ENCODE measurements at places on chromosomes 7 and 10. TPM values are rescaled to one million over a fixed set of nuclear protein-coding genes. Genes with fewer than 3 reads are reported as not detected.

Gene C10orf62
- total RNA-seq, result not detected

Gene ADCYAP1R1
- total RNA-seq, result 9.5 TPM

Gene ZNF804B
- 0.07 TPM for total RNA-seq

Gene SBDS
- 71.8 TPM for total RNA-seq

Gene RNF133
- total RNA-seq, result 3.8 TPM

Gene SAMD8
- total RNA-seq, result 25.4 TPM

Gene THNSL1
- 4.7 TPM for total RNA-seq

Gene MCM10
- not detected for total RNA-seq

Gene NPC1L1
- total RNA-seq, result not detected

Gene PITRM1
- total RNA-seq, result 45.9 TPM

Gene SPDYE3
- total RNA-seq, result not detected

Gene OR2A42
- total RNA-seq, result 0.15 TPM

Gene MACROH2A2
- total RNA-seq, result 35.0 TPM

Gene CPN1
- not detected for total RNA-seq

Gene TMEM229A
- total RNA-seq, result not detected

Gene TRPV6
- total RNA-seq, result 0.46 TPM

Gene ITPRID1
- not detected for total RNA-seq

Gene ZNF365
- total RNA-seq, result not detected

Gene PGAM2
- total RNA-seq, result not detected

Gene PIP4K2A
- 42.4 TPM for total RNA-seq

Data from uterus (tissue), 4 donors.